ENCODE measurements at places on chromosomes 16 and 17.

GRCh38 chr17:44097110-44097958 is 26.1 kb downstream of the HDAC5 start:
- DNase-seq = no peak

DNA sequence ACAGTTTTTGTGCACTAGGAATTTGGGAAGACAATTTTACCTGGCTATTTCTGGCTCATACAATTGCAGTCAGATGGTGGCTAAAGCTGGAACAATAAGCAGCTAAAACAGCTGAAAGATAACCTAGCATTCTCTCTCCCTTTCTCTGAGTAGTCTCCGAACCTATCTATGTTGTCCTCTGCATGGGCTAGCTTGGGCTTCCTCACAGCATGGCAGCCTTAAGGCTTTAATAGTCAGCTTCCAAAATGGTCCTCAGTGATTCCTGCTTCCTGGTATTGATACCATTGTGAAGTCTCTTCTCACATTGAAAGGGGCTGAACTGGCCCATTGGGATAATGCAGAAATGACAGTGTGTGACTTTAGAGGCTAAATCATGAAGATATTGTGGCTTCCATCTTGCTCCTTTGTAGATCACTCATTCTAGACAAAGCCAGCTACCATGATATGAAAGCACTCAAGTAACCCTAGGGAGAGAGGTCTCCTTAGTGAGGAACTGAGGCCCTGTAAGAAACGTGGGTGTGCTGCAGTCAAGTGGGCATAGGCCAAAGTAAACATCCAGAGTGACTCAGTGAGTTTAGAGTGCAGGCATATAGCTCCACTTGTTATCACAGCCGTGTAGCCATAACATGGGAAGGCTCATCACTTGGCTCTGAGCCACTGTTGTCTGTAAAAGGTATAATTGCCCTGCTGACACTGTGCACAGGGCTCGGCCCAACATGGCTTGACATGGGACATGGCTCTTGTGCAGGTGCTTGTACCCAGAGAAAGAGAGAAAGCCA is 5.5 kb upstream of the VKORC1 start:
- no peak for DNase-seq

DNA sequence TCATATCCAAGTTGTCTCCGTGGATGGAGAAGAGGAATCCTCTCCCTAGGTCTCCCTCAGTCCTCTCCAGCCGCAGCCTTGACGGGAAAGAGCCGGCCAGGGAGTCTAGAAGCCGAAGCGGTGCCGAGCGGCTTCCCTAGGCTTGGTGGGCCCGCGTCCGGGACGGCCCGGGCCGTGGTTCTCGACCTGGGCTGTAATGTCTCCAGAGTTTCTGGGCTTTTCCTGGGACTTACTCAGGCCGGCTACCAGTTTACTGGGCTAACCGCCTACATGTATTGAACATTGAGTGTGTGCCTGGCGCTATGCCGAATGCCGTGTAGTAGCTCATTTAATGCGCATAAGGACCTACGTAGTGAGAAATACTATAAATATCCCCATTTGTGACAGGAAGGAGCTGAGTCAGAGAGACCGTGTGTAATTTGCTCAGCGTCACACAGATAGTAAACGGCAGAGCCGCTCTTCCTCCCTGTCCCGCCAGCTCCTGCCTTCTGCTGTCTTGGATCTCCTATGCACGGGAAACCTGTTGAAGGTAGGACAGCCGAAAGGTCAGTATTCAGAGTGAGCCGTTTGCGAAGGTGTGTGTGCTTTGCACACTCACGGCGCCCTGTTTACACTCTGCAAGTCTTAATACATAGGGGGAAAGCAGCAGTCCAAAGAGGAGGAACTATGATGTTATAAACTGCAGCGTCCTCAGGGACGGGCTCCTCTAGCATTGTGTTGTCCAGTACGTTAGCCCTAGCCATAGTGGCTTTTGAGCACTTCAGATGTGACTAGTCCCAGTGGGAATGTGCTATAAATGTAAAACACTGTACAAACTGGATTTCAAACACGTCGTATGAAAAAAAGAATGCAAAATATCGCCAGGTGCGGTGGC is 723 bp upstream of the SPAG5 start:
- DNase-seq = peak; percentile 96

DNA sequence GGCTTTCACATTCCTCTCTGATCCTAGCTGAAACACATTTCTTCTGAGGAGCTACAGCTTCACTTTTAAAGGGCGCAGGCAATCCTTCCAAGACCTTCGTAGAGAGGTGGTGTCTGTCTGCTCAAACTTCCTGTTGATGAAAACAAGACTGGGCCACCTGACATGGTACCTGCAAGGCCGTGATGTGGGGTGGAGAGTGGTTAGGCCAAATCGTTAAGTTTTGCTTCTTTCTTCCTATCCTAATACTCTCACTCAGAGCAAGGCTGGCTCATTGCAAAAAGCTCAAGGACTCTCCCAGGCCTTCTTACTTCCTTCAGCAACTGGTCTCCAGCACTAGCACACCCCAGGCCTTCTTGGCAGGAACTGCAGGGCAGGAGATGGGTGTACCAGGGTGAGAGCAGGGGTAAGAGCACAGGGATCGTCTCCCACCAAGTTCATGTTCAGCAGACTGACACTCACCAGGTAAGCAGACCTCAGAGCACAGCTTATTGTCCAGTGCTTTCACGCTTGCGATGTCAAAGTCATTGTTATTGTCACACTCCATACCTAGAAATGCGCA is 10.9 kb upstream of the FOXJ1 start:
- no peak for DNase-seq

DNA sequence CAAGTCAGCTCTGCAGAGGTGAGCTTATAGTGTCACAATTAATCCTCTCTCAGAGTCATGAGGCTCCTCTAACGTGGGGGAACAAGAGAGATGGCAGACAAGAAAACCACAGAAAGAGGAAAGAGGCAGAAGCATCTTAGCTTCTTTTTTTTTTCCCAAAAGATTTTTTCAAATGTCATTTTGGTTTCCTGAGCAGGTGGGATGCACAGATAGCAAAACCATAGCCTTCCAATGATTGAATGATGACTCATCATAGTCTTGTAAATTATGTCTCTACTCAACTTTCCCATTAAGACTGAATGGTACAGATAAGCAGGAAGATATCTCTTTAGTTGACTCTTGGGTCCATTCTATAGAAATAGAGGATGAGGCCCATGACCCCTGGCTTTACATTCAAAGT is 162.8 kb upstream of the ZFHX3 start:
- no peak for DNase-seq

GRCh38 chr16:27965801-27966200 is 97.7 kb downstream of the GSG1L start:
- DNase-seq = no peak

DNA sequence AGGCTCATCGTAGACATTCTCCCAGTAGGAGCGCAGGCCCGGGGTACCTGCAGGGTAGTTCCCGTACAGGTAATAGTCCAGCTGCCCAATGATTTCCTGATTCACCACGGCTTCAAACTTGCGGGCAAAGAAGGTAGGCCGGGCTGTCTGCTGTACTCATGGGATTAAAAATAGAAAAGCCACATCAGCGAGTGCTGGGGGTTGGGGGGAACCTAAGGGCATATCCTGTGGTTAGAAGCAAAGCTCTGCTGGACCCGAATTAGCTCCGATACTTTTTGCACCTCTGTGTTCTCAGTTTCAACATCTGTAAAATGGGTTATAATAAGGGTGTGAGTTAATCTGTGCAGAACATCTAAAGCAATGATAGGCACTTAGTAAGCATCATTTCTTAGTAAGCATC is 336.2 kb downstream of the XYLT1 start:
- no peak for DNase-seq

DNA sequence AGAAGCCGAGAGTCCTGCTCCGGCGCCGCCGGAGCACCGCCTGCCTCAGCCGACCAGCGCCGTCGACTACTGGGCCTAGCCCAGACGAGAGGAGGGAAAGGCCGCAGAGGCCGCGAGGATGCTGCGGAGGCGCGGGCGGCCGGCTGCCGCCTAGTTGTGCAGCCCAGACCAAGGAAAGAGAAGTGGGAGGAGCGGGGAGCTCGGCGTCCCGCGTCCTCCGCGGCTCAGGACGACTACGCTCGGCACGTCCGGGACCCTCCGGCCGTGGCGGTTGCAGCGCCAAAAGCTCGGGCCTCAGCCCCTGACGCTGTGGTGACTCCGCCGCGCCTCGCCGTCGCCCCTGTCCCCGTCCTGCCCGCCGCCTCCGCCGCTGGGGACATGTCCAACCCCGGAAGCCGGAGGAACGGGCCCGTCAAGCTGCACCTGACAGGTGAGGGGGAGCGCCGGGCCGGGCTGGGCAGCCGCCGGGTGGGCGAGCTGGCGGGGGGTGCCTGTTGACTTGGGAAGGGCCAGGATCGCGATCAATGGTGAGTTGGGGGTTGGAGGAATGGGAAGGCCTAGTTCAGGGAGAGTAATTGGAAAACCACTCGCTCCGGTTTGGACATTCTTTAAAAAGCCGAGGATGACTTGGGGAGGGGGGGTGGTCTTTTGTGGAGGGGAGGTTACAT is 37.7 kb downstream of the RNF135 start:
- DNase-seq = peak; percentile 47

DNA sequence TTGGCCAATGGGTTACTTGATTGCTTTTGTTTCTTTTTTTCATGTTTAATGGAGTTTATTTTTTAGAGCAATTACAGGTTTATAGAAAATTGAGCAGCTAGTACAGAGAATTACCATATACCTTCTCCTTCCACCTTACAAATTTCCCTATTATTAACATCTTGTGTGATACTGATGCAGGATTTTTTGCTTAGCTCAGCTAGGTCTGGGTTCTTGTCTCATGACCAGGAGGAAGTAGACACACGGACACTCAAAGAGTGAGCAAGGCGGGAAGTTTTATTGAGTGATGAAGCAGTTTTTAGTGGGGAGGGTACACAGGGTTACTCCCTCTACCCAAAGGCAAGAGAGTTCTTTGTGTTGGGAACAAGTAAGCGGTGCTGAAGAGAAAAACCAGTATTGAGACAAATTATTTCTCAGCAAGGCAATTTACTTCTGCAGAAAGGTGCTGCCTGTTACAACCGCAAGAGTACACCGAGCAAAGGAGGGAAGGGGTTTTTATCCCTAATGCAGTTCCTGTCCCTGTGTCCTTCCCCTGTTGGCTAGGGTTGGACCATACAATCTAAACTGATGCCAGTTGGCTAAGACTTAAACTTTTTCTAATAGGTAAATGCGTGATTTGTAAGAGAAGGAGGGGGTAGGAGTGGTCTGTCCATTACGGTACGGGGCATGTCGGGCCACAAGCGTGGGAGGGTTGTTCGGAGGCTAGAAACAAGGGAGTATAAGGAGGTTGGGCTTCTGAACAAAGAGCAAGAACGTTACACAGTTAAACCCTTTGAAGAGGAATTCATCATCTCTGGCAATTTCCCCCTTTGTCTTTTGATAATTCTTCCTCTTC is 26.9 kb downstream of the SEC14L1 start:
- DNase-seq = no peak

GRCh38 chr17:58601976-58602375 is 87.5 kb upstream of the MTMR4 start:
- DNase-seq = no peak

DNA sequence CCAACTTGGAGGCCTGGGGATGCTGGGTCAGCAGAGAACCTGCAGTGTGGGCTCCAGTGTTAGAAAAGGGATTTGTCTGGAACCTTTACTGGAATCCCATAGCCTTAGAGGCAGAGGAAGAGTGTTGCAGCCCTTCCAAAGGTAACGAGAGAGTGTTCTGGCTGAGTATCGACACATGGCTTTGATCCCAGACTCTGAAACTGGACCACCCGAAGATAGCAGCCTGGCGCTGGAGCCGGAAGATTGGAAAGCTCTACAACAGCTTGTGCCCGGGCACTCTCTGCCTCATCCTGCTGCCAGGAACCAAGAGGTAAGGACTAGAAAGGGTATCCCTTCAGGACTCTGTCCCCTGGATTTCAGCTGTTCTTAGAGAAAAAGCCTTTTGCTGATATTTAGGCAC is 39.7 kb downstream of the REXO5 start:
- DNase-seq = no peak

DNA sequence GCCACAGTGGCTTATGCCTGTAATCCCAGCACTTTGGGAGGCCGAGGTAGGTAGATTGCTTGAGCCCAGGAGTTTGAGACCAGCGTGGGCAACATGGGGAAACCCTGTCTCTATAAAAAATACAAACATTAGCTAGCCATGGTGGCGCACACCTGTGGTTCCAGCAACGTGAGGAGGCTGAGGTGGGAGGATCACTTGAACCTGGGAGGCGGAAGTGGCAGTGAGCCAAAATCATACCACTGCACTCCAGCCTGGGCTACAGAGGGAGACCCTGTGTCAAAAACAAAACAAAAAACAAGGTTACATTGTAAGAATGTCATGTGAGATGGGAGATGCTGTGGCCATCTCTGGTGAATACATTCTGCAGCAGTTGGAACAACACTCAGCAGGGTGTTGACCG is 13.5 kb downstream of the DUSP14 start:
- no peak for DNase-seq

GRCh38 chr17:42283241-42284023 is 4.9 kb upstream of the STAT5A start:
- no peak for DNase-seq

DNA sequence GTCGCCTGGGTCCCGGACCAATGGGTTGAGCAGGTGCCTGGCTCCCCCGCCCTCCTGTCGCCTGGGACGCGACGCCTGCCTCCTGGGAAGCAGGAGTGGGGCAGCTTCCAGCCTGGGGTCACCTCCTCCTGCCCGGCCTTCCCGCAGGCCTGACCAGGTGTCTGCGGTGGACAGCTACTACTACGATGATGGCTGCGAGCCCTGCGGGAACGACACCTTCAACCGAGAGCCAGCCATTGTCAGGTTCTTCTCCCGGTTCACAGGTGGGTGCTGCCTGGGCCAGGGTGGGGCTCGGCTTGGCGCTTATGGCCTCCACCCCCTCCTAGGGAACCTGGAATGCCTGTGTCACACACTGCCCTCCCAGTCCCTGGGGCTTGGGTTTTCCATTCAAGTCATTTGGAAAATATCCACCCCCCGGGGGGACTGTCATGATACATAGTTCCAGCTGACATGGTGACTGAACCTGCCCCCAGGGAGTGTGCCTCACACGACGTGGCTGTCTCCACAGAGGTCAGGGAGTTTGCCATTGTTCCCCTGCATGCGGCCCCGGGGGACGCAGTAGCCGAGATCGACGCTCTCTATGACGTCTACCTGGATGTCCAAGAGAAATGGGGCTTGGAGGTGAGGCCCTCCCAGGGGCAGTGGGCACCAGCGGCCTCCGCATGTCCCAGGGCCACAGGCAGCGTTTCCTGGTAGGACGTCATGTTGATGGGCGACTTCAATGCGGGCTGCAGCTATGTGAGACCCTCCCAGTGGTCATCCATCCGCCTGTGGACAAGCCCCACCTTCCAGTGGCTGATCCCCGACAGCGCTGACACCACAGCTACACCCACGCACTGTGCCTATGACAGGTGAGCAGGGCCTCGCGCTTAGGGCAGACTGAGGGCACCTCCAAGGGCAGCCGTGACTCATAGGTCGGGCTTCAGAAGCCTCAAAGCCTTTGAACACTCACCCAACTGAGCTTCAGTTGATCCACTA is 2.3 kb downstream of the DNASE1 start:
- DNase-seq = no peak

Measured in kidney capillary endothelial cell (primary cell).